ENCODE measurements at places on chromosomes 16 and 17.

- DNase-seq: no peak
Measured at GRCh38 chr17:80485846-80486245, 9.4 kb upstream of the NPTX1 start.

GRCh38 chr17:78343187-78343542 lies 16.7 kb downstream of the SOCS3 start:
- DNase-seq: peak; percentile 94

GRCh38 chr17:13030459-13031300 lies 12.9 kb upstream of the ELAC2 start:
- DNase-seq: peak; percentile 72

- peak; percentile 51 for DNase-seq
Measured at GRCh38 chr17:75059369-75060345, 12.6 kb downstream of the KCTD2 start.

- DNase-seq: no peak
Measured at GRCh38 chr17:77480509-77481215, 339.9 kb downstream of the SEC14L1 start.

DNA sequence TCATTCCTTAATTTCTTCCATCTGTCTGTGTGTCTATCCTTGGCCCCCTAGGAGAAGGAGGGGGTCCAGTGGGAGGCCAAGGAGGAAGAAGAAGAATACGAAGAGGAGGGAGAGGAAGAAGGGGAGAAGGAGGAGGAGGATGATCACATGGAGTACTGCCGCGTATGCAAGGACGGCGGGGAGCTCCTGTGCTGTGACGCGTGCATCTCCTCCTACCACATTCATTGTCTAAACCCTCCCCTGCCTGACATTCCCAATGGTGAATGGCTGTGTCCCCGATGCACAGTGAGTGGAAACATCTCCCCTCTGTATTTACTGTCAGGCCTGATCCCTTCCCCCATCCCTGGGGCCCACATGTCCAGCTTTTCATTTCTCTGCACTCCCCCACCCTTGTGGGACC lies 6.3 kb downstream of the CHD3 start:
- DNase-seq: no peak

DNA sequence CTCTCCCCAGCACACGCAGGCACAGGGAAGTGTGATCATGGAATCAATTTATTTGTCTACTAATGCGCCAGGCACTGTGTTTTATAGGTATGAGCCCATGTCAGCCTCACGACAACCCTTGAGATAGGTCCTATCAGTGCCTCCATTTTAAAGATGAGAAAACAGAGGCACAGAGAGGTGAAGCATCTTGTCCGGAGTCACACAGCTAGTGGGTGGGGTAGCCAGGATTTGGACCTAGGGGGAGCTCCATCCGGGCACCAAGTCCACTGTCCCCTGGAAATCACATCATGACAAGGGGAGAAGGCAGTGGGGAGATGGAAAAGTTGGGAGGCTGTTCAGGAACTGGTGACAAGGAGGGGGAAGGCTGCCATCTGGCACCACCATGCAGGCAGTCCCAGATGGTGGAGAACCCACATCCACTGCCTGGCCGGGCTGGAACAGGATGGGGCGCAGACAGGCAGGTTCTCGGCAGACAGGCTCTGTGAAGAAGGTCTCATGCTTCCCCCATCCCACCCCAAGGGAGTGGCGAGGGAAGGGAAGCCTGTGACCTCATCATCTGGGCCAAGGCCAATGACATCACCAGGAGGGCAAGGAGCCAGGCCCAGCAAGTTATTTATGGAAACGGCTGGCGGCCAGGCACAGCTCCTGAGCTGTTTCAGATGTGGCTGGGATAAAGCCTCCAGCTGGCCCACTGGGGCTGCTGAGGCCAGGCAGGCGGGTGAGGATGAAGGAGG lies 126.0 kb upstream of the SDK2 start:
- peak; percentile 92 for DNase-seq

- no peak for DNase-seq
Measured at GRCh38 chr17:65477600-65477999, 83.8 kb downstream of the AXIN2 start.

GRCh38 chr16:85974428-85975375 lies 75.7 kb downstream of the IRF8 start:
- DNase-seq: no peak

GRCh38 chr16:14325502-14326401 lies 254.6 kb downstream of the MRTFB start:
- peak; percentile 81 for DNase-seq

DNA sequence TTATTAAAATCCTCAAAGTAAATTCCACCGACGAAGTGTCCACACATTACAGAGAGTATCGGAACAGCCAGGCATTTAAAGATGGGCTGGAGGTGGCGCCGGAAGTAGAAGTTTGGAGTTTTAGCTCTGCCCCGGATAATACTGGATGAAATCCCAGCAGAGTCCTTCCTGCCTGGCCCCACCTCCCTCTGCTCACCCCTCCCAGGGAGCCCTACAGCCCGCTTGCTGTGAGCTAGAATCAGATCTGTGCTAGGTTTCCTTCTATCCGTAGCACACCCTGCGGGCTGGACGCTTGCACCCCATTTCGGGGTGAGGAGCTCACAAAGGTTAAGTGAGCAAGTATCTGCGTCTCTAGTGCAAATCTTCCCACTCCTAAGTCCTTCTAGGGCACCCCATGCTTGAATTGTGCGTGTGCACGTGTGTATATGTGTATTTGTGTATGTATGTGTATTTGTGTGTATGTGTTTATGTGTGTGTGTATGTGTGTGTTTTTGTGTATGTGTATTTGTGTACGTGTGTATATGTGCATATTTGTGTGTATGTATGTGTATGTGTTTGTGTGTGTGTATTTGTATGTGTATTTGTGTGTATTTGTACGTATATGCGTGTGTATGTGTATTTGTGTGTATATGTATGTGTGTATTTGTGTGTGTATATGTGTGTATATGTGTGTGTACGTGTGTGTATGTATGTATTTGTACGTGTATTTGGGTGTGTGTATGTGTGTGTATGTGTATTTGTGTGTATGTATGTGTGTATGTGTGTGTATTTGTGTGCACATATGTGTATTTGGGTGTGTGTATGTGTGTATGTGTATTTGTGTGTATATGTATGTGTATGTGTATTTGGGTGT lies 61.4 kb downstream of the HAPSTR1 start:
- no peak for DNase-seq

DNA sequence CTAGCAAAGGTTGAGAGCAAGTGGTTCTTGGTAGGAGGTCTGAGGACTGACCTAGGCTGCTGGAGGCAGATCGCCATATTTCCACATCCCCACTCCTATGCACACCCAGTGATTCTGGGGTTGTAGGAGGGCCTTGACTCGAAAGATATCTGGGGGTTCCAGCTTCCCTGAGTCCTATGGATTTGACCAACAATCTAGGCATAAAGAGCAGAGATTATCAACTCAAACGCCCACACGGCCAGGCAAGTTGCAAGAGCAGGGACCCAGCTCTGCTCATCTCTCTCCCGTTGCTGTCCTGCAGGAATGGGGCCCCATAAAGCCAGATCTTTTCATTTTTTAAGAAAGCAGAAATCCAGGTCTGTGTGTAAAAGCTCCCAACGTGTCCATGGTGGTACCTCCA lies 94.6 kb downstream of the SOCS1 start:
- no peak for DNase-seq

- no peak for DNase-seq
Measured at GRCh38 chr16:87334651-87335624, 17.7 kb upstream of the C16orf95 start.

- DNase-seq: no peak
Measured at GRCh38 chr17:18224053-18224386, 1.4 kb upstream of the LLGL1 start.

- peak; percentile 98 for DNase-seq
Measured at GRCh38 chr17:80826955-80827645, 164.5 kb upstream of the CHMP6 start.

DNA sequence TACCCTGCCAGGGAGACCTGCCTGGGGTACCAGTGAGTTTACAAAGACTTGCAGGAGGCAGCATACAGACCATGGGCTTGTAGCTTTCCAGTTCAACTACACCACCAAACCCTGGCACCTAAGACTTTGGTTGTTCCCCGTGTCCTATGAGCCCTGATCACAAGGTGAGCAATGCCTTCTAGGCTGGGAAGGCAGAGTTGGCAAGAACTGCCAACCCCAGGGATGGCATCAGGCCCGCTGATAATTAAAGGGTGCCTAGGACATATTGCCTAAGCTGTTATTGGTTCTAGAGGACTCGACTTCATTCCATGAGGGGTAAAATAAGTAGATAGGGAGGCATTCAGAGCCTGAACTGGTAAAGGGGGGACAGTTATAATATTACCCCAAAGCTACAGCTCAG lies 41.3 kb downstream of the CDH13 start:
- DNase-seq: no peak

GRCh38 chr17:81120695-81121621 lies 44.3 kb upstream of the PVALEF start:
- DNase-seq: no peak

- no peak for DNase-seq
Measured at GRCh38 chr16:89097392-89097772, 3.7 kb downstream of the ACSF3 start.

DNA sequence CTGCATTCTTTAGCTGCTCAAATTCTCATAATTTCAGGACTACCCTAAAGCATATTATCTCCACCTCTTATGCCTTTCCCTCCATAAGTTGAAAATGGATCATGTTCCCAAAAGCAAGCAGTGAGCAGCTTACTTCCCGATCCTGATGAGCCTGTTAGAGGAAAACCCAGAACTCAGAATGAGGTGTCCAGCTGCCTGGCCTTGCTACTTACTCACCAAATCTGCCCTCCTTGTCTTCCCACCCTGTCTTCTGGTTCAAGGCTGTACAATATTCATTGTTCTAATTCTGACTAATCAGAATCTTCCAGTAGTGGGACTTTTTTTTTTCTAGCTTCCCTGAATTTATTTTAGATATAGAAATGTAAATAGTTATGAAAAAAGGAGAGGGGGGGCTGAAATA lies 10.8 kb downstream of the LYRM1 start:
- DNase-seq: no peak

DNA sequence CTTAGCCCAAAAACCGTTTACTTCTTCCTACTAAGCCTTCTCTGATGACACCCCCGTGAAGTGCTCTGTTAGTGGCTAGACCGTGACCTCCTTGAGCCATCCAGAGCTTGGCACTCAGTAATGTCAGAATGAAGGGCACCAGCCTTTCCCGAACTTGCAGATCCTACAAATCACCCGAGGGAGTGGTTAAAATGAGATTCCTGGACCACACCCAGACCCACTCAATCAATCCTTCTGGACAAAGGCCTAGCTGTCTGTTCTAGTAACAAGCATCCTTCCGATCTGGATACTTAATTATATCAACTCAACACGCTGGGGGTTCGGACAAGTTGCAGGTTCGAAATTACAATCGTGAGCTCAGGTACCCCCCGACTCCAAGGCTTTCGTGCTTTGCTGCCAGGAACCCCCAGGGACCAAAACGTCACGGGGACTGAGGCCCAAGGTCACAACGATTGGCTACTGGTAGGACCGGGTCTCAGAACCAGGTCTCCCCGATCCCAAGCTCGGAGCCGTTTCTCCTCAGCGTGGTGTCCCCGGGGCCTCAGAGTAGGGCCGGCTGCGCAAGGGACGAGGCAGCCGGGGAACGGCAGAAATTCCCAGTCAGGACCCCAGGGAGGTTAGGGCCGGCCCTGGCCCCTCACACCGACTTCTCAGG lies 527 bp downstream of the CIAPIN1 start:
- peak; percentile 57 for DNase-seq

GRCh38 chr17:77959126-77959925 lies 823 bp downstream of the TNRC6C start:
- peak; percentile 58 for DNase-seq

DNA sequence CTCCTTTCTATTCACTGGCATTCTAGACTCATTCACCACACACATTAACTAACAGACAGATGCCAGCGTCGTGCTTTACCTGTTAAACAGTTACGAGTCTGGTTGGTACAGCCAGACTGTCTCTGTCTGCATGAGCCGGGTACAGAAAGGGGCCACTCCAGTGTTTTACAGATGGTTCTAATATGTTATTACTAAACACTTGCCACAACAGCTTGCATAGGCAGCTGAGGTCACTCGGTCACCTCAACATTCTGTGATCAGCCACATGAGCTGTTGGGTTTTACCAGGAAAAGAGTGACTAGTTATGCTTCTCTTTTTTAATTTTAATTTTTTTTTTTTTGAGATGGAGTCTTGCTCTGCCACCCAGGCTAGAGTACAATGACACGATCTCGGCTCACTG lies 25.2 kb downstream of the CD300A start:
- no peak for DNase-seq

DNA sequence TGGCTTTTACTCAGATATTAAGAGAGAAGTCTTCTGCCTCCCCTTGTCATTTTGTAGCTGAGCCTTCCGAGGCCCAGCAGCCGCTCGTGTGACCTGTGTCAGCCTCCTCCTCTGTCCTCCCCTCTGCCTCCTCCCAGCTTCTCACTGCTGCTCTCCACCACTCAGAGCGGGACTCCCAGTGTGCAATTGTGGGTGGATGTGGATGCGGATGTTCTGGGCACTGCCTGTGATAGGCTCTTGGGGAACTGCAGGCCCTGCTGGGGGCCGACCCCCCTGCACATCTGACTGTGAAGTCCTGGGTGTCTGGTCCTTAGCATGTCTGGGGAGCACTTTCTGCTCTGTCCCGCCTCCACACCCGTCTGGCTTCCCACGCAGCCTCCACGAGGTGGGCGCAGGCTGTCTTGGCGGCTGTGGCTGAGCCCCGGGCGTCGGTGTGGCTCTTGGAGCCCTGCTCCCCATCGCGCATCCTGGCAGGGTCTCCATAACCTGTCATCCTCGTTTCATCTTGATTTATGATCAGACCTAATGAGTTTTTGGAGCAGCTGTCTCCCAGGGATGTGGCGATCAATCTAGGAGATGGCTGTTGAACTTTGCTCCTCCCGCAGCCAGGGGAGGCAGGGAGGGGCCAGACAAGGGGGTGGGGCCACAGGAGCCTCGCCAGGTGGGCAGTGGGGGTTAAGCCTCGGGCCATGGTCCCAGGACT lies 28.1 kb downstream of the GRIN2C start:
- DNase-seq: no peak

DNA sequence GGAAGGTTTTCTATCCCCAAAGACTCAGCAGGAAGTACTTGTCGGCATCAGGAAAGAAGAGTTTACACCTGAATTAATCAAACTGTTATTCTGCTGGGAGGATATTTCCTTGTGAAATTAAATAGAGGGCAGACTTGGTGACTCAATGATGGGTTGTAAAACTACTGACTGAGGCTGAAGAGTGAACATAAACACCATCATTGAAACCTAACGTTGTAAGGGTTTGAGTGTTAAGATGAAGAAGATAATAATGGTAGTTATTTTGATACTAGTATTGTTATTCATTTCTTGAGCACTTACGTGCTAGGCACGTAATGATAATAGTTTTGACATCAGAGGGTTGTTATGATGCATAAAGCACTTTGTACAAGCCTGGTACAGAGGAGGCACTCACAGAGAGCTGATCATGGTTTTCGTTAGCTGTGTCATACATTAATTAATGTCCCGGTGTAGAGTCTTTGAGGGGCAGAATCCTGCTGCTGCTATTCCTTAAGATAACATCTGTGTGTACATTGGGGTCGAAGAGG lies 64.2 kb upstream of the CACNG3 start:
- no peak for DNase-seq

GRCh38 chr17:78401891-78402290 lies 23.4 kb downstream of the PGS1 start:
- DNase-seq: no peak

Data from astrocyte of the hippocampus (primary cell).